Amniotic epithelial cell (primary cell): ENCODE measurements at places on chromosomes 7 and 10.

- no peak for DNase-seq
Observed at GRCh38 chr7:103528152-103528551, 82.1 kb upstream of the SLC26A5 start.

GRCh38 chr7:110719741-110720140, 371.2 kb upstream of the LRRN3 start:
- no peak for DNase-seq

GRCh38 chr7:13990984-13991790, 1.7 kb upstream of the ETV1 start:
- peak; percentile 96 for DNase-seq

DNA sequence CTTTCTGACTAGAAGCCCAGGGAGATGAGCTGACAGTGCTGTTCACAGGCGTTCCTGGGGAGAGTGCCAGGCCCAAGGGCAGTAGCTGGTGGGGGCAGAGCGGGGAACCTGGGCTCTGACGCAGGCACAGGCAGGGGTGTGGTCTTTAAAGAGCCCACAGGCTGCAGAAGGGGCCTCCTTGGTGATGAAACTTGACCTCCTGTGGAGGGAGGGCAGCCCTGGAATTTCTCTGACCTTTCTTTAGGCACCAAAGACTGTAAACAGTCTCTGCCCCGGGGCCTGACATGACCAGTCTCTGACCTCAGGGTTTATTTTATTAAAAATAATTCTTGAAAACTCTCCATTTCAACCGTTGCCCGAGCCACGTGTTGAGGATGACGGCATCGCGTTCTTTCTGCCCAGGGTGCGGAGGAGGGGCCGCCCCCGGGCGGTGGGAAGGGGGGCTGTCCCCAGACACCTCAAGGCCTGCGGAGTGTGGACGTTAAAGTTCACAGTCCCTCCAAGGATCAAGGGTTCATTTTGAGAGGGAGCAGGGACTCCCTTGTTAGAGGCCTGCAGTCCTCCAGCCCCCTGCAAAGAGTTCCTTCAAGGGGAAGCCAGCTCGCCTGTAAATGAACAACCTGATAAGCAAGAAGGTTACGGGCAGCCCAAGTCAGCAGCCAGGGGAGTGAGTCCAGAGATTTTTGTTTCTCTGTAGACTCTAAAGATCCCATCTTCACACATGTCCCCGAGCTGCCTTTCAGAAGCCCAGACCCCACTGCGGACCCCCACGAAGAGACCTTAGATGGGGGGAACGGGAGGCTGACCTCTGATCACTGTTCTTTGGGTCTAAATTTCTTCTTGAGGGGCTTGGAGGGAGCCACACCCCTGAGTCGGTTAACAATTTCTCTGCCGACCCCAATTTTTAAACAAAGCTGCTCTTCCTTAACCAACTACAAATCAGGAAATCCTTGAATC, 128.9 kb downstream of the VIPR2 start:
- DNase-seq: no peak

DNA sequence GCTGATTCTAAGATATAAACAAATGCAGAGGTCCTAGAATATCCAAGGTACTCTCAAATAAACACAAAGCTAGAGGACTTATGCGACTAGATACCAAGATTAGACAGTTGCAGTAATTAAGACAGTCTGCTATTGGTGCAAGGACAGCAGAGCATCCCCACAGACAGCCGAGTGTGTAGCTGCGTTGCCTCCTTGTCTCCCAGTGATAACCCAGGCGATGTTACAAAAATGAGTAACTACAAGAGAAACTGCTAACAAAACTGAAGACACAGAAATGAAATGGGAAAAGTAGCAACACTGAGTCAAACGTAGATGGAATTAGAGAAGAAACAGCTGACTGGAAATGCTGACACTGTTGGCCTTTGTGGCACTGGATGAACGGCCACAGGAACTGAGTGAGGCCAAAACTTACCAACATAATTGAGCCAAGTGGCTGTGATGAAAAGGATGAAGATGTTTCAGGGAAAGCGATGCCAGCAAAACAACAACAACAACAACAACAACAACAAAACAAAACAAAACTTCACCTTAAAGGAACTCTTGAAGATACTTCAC, 54.3 kb downstream of the BAIAP2L1 start:
- no peak for DNase-seq

- DNase-seq: no peak
Observed at GRCh38 chr7:77710861-77711260, 14.6 kb downstream of the RSBN1L start.

DNA sequence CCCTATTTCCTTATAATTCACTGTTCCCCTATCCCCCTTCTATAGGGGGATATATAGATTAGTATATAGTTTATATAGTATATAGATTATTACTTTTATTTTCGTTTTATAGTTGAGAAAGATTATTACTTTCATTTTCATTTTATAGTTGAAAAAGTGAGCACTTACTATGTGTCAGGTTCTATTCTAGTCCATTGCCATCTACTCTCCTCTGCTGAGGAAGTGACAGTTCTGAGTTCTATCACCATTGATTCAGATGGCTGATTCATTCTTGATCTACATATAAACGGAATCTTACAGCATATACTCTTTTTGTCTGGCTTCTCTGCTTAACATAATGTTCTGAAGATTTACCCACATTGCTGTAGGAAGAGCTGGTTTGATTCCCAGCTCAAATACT, 20.7 kb upstream of the CAV2 start:
- no peak for DNase-seq

DNA sequence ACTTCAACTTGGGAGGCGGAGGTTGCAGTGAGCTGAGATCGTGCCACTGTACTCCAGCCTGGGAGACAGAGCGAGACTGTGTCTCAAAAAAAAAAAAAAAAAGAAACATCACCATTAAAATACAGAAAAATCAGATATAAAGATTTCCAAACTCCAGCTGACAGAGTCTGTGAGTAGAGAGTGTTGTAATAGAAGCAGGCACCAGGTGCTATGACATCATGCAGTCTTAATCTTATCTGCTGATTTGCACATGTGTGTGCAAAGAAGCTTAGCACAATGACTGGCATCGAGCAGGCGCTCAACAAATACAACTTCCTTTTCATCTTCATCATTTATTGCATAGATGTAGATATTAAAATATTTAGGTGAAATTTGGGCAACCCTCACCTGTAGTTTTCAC, 92.2 kb downstream of the PRKCQ start:
- peak; percentile 36 for DNase-seq

DNA sequence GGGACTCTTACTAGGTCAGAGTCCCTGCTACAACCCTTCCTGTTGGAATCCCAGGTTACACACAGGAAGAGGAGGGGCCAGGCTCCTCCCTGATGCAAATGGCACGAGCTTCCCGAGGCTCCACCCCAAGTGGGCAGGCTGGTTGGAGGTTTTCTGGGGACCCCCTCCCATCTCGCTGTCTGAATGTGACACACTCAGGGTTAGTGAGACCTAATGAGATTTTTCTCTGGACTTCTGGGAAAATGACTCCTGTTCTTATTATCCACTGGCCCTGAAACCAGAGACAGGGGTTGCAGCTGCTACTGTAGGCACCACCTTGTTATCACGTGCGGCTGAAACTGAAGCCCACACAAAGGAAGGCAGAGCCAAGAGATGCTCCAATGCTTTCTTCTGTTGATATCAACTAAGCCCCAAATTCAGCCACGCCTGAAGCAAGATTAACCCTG, 103.3 kb downstream of the FAM107B start:
- no peak for DNase-seq

DNA sequence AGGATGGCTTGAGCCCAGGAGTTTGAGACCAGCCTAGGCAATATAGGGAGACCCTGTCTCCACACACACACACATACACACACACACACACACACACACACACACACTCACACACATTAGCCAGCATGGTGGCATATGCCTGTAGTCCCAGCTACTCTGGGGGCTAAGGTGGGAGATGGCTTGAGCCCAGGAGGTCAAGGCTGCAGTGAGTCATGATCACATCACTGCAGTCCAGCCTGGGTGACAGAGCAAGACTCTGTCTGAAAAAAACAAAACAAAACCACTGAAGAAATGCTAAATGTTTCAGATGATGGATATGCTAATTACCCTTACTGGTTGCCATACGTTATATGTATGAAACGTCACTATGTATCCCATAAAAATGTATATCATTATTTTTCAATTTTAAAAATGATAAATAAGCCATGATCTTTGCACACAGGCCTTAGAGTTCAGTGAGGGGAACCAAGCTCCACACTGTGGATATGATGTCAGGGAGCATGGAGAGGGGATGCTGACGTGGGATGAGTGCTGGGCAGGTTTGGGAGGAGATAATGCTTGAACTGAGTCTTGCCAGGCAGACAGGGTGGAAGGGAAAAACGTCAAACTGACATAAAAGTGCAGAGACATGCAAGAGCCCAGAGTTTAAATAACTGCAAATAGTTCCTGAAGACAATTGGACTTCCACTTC, 45.9 kb upstream of the ARHGAP12 start:
- no peak for DNase-seq

GRCh38 chr10:59968705-59969104, 62.3 kb upstream of the CCDC6 start:
- no peak for DNase-seq

GRCh38 chr10:88039496-88040200, 176.2 kb downstream of the PTEN start:
- peak; percentile 71 for DNase-seq

GRCh38 chr10:79024296-79024695, 44.5 kb upstream of the ZMIZ1 start:
- no peak for DNase-seq

DNA sequence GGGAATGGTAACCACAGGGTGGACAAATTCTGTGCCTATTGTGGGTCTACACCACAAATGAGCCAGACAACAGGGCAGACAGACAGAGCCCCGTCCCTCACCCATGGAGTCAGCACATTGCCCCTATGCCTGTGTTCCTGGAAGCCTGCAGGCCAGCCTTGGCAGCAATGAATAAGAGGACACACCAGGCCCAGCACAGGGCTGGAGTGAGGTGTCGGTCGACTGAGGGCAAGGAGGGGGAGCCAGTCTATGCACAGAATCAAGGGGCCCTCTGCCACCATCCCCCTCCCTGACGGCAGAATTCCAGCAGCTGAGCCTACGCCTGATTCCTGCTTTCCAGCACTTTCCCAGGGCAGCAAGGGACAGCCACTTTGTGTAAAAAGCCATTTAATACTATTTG, 98.2 kb downstream of the CALN1 start:
- no peak for DNase-seq

DNA sequence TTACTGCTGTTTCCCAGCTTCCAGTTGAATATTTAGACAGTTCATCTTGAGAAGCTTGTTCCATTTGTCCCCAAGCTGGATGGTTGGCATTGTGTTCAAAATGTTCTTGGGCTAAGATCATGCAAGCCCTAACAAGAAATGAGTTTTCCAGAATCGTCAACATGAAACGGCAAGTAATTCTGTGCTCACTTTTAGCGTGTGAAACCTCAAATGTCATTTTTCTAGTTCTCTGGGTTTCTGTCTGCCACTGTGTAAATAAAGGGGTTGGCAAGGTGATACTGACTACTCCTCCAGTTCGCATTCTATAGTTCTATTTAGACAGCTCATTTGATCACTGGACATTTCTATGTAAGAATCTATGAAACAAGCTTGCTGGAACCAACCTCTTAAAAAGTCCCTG, 194.0 kb downstream of the AHR start:
- DNase-seq: no peak

DNA sequence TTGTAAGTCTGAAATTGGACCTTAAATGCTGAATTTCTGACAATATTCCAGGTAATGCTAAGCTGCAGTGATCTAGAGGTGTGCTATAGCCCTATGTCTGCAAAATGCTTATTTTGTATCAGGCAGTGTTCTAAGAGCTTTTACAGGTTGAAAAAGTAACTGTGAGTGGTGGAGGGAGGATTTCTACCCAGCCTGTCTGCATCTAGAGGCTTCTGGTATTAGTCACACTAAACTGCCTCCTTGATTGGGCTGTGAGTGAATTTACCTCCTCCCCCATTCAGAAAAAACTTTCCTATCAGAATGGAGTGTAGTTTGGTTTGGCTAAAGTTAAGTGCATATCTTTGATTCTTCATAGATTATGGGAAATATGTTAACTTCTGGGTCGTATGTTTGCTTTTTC, 56.8 kb downstream of the BBS9 start:
- peak; percentile 78 for DNase-seq

GRCh38 chr10:77408259-77408658, 229.3 kb downstream of the KCNMA1 start:
- DNase-seq: no peak

DNA sequence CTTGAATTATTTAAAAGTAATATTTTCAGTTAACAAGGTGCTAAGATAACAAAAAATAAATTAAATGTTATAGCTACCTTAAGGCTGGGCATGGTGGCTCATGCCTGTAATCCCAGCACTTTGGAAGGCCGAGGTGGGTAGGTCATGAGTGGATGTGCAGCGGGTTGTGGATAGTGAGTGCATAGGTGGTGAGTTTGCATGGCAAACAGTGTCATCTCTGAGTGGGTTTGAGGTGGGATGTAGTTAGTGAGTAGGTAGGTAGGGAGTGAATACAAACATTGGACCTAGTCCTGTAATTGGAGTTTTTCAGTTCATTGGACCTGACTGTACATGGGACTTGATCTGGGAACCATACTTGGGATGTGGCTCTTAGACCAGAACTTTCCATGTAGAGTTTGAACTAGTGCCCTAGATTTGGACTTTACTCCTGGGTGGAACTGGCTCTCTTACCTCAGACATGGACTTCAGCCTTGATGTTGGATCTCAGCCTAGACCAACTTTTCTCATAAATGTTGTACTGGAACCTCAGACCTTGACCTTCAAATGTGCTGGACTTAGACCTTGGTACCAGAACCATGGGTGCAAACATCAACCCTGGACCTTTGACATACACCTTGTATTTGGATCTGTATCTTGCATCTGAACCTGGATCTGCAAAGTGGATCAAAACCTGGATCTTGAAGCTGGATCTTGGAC, 47.0 kb downstream of the SEC61G start:
- no peak for DNase-seq

DNA sequence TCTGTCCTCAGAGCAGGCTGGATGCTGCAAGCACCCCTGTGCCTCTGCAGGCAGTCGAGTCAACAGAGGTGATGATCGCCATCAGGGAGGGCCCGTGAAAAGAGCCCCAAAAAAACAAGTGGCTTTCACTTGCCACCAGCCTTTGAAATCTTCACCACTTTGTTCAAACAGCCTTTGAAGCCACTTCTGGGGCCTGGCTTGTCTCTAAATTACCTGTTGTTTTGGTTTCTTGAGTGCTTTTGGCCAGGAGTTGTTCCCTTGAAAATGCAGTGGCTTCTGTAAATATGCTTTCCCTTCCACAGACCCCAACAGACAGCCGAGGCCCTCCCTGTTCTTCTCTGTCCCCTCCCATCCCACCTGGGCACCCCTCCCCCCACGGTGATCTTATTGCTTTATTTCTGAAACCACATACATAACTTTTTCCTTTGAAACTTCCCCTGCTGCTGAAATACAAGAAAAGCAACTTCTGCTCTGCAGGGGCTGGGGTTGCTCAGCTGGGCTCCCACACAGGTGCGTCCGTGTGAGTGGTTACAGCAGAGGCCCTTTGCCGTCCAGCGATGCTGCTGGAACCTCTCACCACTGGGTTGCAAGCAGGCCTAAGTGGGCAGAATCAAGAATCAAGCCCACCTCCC, 283.8 kb upstream of the SHH start:
- DNase-seq: no peak

DNA sequence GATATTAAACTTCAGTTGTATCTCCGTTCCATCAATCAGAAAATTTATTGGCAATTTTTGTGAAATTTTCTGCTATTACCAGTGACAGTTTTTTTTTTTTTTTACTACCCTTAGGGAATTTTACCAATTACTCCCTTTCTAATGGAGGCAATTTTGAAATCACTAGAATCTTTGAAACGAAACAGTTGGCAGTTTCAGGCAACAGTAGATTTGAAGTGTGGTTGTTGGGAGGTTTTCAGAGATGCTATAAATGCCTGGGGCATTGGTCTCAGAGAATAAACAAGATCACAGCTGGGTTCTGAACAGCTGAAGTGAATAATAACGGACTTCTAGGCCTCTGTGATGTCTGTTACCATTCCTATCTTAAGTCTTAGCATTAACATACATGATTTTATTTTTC, 535.9 kb upstream of the POT1 start:
- no peak for DNase-seq
